ENCODE measurements at places on chromosomes 7 and 10.
A peak's percentile ranks its signal among the peaks of the same experiment; 100 is the strongest.

GRCh38 chr7:26091933-26092332 lies 60.1 kb upstream of the NFE2L3 start:
- no peak for DNase-seq

- no peak for DNase-seq
Measured at GRCh38 chr7:38141187-38141586, 36.9 kb upstream of the STARD3NL start.

GRCh38 chr7:94129443-94130140 lies 125.4 kb upstream of the BET1 start:
- DNase-seq: no peak

DNA sequence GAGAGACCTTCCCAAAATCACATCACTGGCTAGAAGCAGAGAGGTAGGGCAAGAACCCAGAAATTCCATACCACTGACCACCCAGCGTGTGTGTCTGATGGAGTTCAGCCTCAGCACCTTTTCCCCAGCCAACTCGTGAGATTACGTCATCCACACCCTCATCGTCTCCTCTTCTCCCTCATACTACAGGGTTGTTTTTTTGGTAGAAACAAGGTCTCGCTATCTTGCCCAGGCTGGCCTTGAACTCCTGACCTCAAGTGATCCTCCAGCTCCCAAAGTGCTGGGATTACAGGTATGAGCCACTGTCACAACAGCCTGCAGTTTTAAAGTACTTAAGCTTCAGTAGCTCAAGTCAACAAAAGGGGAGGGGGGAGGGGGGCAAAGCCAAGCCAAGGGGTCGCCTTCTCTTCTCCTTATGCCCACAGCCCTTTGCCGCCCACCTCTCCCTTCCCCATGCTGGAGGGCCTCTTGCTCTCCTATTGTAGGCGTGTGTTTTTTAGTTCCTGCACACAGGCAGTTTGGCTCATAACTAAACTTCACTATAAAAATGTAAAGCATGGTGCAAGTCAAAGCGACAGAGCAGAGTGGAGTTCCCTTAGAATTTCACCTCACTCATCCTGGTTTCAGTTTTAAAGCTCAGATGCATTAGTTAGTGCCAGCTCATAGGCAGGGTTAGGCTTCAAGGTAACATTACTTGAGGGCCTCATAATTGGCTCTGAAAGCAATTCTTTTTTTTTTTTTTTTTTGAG lies 5.2 kb upstream of the PRDX3 start:
- DNase-seq: no peak

DNA sequence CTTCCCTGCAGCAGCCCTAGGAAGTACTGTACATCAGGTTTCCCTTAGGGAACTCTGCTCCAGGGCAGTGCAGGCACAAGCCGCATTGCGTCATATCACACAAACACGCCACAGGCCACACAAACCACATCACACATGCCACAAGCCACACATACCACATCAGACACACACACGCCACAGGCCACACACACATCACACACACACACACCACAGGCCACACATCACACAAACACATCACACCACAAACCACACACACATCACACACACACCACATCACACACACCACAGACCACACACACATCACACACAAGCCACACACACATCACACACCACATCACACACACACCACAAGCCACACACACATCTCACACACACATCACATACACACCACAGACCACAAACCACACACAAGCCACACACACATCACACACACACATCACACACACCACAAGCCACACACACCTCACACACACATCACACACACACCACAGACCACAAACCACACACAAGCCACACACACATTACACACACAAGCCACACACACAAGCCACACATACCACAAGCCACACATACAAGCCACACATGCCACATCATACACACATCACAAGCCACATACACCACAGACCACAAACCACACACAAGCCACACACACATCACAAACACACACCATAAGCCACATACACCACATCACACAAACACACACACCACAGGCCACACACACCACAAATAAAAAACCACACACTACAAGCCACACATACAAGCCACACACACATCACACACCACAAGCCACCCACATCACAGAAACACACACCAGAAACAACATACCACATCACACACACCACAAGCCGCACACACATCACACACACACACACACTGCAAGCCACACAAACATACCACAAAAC lies 53.4 kb downstream of the TMEM209 start:
- DNase-seq: peak; percentile 28

- no peak for DNase-seq
Measured at GRCh38 chr10:44004913-44005787, 356.5 kb upstream of the ZNF32 start.

GRCh38 chr10:124131172-124131571 lies 37.8 kb upstream of the CHST15 start:
- DNase-seq: no peak
